ENCODE measurements at places on chromosomes 16 and 17.

DNA sequence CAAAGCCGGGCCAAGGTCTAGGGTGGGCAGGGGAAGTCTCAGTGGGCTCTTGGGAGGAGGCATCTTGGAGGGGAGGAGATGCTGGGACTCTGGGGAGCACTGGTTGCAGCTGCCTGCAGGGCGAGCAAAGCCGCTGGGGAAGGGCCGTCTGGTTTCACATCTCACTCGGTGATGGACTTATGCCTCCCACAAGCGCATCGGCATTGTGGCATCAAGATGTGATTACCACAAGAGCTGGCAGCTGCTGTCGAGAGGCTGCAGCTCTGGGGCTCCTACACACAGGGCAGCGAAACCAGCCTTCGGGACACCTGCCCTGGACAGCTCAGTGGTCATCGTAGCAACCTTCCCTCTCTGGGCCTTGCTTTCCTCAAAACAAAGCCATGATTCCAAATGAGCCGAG is 3.1 kb upstream of the KCNJ12 start:
- no peak for DNase-seq

GRCh38 chr17:42906772-42907446 is 6.3 kb downstream of the G6PC1 start:
- DNase-seq: no peak

DNA sequence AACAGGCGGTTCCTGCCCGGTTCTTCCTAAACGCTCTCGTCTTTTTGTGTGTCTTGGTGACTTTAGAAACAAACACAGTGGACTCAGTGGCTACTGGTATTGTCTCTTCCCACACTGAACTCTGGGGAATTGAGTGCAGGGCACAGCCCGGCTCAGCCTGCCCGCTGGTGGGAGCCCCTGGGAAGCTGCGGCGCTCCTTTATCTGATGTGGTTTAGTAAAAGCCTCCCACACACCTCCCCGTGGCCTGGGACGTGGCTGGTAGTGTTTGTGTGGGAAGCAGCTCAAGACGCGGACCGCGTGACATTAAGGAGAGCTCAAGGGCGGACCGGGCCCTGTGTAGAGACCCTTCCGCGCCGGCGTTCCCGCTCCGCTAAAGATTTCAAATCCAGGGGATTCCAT is 55.4 kb upstream of the PVALEF start:
- DNase-seq: no peak

DNA sequence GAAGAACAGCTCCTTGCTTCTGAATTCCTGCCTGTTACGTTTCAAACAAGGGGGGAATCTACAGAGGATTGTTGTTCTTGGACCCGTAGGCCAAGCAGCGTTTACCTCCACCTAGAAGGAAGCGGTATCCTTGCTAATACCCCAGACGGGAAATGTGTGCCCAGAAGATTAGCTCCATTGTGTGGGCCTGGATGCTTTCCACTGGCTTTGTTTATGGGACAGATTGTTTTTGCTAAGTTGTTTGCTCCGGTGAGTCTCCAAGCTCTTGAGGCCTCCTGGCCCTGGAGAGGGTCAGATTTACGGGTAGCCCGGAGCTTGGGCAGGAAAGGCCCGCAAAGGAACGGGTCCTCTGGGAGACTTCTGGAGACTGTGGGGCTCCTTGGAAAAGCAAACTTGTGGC is 28.4 kb upstream of the MRTFB start:
- no peak for DNase-seq

GRCh38 chr17:49809056-49809455 is 20.6 kb downstream of the KAT7 start:
- no peak for DNase-seq

GRCh38 chr16:53949715-53950410 is 245.9 kb downstream of the FTO start:
- no peak for DNase-seq

DNA sequence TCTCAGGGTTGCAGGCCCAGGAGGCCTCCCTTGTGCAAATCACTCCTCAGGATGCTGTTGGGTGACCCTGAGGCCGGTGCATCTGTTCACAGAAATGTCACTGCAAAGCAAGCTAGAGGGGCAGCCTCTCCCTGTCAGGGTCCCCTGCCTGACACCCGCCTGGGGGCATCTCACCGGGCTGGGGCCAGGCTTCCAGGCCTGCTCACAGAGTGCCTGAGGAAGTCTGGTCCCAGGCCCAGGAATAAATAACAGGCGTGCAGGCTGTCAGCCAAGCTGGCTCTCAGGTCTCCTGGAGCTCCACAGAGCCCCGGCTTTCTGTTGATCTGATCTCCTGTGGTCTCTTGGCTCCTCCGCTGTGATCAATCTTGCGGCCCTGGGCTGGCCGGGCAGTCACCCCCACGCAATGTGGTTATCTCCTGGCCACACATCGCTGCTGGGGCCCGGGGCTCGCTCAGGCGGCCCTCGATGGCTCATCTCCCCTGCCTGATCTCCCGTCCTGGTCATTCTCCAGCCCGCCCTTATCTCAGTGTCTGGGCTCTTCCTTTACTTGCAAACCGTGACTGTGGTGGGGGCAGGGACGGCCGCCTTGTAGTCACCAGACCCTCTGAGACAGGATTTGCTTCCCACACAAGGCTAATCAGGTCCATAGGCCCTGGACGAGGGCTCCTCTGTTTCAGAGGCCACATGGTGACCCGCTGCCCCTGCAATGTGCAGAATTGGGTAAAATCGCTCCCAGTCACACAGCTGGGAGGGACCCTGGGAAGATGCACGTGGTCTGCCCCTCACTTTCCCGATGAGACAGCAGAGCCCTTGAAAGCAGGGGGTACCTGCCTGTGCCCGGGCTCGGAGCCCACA is 231.2 kb upstream of the GSE1 start:
- no peak for DNase-seq

GRCh38 chr17:57834146-57834741 is 15.6 kb downstream of the MRPS23 start:
- DNase-seq: peak; percentile 42
